ENCODE measurements at places on chromosomes 6 and 20.

DNA sequence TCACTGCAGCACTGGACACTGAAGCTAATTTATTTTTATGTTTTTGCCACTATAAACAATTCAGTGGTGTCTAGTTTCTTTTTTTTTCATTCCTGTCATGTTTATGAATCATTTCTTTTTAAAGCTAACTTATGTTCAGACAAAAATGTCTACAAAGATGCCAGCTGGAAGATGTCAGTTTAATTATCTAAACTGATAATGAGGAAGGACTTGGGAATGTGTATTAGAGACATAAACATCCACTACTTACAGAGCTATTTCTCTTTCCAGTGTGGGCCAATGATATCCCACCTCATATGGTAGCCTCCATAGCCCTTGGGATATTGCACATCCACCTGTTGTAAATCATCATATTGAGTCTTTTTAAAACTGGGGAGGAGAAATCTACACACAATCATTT, 132.1 kb upstream of the FAM184A start:
- no peak for DNase-seq

- DNase-seq: no peak
Observed at GRCh38 chr6:35047265-35048011, 93.7 kb downstream of the TCP11 start.

- DNase-seq: no peak
Observed at GRCh38 chr6:158437571-158437970, 122.3 kb upstream of the TMEM181 start.

DNA sequence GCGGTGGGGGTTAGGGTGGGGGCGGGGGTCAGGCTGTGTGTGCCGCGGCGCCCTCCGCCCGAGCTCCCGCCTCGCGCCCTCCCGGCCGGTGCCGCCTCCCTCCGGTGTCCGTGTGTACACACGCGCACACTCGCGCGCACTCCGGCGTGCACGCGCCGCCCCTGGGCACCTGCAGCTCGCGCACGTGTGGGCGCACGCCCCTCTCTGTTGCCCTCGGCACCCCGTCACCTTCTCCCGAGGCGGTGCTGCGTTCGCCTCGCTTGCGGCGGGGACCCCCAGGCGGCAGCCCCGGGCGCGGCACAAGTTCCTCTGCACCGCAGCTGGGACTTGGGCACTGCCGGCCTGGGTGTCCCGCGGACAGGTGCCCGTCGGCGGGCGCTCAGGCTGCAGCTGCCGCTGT, 525 bp downstream of the MACROD2 start:
- no peak for DNase-seq

DNA sequence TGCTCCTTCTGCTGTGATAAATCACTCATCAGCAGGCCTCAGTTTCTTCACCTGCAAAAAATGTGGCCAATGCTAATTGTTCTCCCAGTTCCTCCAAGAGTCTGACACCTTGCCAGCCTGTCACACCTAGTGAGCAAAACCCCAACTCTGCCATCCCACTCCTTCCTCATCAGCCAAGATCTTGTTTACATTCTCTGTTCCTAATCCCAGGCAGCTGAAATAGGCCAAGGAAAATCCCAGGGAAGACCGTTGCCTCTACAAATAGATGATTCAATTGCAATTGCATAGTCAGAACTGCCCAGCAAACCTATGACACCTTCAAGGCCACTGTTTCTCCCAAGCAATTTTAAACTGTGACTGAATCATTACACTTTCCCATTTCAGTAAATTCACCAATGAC, 78.7 kb downstream of the GMDS start:
- DNase-seq: no peak

DNA sequence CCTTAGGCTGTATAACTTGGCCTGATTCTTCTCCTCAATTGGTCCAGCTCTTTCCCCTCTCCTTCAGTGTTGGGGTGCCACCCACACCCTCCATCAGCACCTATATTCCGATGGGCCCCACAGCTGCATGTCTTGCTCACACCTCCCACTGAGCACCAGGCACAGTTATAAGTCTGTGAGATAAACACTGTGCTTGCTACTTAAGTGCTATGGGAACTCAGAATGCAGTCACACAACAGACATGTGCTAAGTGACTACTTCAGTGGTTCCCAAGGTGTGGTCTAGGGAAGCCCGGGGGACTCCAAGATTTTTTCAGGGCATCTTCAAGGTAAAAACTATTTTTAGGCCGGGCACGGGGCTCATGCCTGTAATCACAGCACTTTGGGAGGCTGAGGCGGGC, 7.3 kb downstream of the ZC3H12D start:
- no peak for DNase-seq

GRCh38 chr6:125191916-125192609, 38.5 kb downstream of the TPD52L1 start:
- DNase-seq: peak; percentile 73

DNA sequence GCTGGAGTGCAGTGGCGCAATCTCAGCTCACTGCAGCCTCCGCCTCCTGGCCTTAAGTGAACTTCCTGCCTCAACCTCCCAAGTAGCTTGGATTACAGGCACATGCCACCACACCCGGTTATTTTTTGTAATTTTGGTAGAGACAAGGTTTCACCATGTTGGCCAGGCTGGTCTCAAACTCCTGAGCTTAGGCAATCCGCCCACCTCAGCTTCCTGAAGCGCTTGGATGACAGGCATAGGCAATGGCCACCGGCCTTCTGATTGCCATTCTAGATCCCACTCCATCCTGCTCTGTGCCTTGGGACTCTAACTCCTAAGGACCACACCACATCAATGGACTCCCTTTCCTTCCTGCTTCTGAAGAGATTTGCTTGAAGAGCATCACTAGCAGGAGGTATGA, 60.6 kb downstream of the SEL1L2 start:
- DNase-seq: no peak

GRCh38 chr20:18001131-18001921, 32.5 kb downstream of the MGME1 start:
- no peak for DNase-seq

GRCh38 chr6:163324688-163325389, 89.7 kb upstream of the QKI start:
- DNase-seq: no peak

DNA sequence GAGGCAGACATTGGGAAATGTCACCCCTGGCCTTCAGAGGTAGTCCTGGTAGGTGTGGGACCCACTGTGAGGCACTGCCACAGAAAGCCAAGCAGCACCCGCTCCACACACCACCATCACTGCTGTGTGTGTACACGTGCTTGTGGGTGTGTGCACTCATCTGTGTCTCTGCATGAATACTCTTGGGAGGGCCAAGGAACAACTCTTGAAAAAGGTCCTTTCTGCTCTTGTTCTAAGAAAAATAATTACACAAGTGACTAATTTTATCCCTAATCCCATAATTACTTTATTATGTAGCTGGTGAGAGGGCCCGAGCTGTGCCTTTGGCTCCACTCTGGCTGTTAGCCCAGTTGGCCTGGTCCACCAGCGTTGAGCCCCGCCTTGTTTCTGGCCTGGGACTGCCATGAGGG, 21.7 kb upstream of the EPB41L1 start:
- DNase-seq: no peak

- no peak for DNase-seq
Observed at GRCh38 chr20:59359906-59360725, 59.7 kb downstream of the EDN3 start.

- no peak for DNase-seq
Observed at GRCh38 chr20:51651921-51652549, 109.5 kb upstream of the NFATC2 start.

DNA sequence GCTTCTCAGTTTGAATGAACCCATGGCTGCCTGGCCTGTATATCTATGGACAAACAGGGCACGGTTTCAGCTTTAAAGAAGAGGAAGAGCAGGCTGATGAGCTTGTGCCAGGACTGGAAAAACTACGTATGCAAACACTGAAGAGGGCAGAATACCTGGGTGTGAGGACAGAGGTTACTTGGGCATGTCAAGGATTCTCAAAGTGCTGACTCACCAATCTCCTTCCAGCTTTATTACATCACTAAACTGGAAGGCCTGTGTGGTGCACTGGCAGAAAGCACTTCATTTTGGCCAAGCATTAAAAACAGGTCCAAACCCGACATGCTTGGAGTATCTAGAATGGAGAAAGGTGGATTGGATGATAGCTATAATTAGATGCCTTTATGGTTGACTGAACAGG, 95.2 kb downstream of the GMPR start:
- no peak for DNase-seq

GRCh38 chr6:128567029-128567428, 46.6 kb upstream of the PTPRK start:
- no peak for DNase-seq

DNA sequence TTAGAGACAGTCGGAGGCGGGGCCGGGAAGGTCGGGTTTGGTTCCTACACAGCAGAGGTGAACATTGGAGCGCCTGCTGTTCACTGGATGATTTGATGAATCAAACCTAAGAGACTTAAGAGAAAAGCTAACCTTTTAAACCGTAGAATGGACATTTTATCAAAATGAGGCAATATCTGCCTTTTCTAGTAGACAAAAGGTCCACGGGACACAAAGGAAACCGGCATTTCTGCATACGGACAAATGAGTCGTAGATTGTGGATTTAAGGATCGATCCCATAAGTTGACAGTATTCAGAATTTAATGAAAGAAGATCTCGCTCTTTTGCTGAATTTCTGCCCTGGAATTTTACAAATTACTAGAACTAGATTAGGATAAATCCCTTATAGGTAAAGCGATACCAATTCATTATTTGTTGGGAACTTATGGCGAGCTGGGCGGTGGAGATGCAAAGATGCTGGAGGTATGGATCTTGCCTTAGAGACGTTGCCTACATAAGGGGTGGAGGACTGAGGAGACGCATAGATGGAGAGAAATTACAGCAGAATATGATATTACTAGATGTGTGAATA, 400 bp downstream of the PAK1IP1 start:
- DNase-seq: no peak

DNA sequence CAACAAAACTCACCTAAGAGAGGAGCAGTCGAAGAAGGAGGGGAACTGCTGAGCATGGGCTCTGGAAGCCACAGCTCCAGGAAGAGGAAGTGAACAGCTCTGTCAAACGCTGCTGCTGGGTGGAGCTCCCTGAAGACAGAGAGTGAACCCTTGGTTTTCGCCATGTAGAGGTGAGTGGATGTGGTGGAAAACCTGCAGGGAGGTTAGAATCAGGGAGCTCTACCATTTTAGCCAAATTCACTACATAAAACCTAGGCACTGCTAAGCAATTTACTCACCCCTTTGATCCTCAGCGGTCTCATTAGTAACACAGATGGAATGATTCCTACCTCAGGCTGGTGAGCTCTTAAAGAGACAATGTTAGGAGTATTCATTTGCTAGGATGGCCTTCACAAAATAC, 19.4 kb upstream of the TFAP2A start:
- DNase-seq: no peak

GRCh38 chr6:89487864-89488263, 54.9 kb downstream of the ANKRD6 start:
- no peak for DNase-seq

DNA sequence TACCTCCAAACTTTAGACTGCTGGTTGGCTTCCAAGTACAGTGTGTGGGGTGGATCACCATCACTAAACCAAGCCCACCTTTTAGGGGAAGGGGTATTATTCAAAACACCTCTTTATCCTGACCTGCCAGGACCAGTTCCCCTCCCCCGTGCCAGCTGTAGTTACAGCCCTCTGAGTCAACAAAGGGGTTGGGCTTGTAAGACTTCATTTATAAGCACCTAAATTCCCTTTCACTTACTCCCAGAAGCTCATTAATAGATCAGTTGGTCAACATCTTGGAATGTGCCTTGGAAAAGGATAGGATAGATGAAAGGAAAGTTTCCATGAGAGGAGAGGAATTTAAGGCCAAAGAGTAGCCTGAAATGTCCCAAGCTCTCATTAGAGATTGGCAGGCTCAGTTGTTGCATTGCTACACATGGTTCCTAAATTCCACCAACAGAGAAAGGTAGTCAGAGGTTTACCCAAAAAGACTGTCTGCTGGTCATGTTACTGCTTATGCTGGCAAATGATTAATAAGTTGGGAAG, 59.2 kb downstream of the TNFAIP3 start:
- DNase-seq: no peak

DNA sequence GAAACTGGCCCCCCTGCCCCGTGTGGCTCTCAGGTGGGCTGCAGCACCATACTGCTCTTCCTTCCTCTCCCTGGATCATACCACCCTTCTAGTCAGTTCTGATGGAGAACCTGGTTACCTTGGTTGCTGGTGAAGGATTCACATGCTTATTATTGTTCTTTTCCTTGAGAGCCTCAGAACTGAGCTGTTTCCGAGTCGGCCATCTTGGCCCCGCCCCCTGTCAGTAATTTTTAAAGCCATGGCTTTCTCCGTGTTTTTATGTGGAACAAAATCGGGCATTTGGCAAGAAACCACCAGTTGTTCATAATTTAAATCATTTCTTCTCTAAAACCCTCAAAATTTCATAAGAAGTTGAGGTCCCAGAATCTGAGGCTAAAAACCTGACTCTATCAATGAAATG, 493.8 kb downstream of the NKAIN2 start:
- no peak for DNase-seq

GRCh38 chr6:138959521-138959920, 28.5 kb downstream of the REPS1 start:
- no peak for DNase-seq

DNA sequence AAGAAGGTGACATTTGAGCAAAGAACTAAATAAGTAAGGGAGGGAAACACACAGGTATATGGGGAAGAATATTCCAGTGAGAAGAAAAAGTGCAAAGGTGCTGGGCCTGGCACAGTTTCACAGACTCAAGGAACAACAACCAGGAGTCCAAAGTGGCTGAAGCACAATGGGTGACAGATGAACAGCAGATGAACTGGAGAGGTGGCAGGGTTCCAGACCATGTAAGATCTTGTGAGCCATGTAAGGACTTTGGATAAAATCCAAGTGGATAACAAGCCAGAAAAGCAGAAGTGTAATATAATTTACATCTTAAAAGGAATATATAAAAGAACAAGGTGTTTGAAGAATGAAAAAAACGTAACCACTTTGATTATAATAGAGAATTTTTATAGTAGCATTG, 87.9 kb downstream of the MMS22L start:
- DNase-seq: no peak

DNA sequence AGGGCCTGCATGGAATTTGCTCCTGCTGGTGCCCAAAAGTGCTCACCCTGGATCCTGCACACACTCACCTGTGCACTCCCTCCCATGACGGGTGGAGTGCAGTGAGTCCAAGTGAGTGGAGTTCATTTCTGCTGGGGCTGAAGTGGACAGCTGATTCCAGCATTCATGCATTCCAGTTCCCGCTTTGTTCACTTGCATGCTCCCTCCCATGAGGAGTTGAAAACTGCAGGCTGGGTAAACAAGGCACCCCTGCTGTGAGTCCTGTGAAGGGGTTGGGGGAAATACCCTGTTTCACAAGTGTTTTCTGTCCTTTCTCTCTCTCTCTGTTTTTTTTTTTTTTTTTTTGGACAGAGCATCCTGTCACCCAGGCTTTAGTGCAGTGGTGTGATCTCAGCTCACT, 454.1 kb upstream of the NOX3 start:
- no peak for DNase-seq

Data from natural killer cell treated with Interleukin-12 subunit alpha and Interleukin-12 subunit beta and Interleukin-15 and Interleukin-18, amount 100 ng/mL, for 72 hours (primary cell).